ENCODE measurements at places on chromosomes 2 and 18.

GRCh38 chr2:30956995-30957394 lies 149.7 kb upstream of the CAPN13 start:
- DNase-seq = no peak

DNA sequence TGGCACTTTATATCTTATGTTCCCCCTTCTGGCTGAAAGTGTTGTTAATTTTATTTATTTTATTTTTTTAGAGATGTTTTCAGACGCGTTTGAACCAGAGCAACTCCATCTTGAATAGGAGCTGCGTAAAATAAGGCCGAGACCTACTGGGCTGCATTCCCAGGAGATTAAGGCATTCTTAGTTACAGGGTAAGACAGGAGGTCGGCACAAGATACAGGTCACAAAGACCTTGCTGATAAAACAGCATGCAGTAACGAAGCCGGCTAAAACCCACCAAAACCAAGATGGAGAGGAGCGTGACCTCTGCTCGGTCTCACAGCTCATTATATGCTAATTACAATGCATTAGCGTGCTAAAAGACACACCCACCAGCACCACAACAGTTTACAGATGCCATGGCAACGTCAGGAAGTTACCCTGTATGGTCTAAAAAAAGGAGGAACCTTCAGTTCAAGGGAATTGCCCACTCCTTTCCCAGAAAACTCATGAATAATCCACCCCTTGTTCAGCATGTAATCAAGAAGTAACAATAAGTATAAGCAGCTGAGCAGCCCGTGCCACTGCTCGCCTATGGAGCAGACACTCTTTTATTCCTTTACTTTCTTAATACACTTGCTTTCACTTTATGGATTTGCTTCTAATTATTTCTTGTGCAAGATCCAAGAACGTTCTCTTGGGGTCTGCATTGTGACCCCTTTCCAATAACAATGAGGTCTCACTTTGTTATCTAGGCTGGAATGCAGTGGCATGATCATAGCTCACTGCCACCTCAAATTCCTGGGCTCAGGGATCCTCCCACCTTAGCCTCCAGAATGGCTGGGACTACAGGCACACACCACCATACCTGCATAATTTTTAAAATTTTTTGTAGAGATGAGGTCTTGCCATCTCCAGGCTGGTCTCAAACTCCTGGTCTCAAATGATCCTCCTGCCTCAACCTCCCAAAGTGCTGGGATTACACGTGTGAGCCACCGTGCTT lies 55.9 kb downstream of the CACNB4 start:
- DNase-seq = no peak

- no peak for DNase-seq
Measured at GRCh38 chr2:104876606-104877570, 23.0 kb downstream of the POU3F3 start.

DNA sequence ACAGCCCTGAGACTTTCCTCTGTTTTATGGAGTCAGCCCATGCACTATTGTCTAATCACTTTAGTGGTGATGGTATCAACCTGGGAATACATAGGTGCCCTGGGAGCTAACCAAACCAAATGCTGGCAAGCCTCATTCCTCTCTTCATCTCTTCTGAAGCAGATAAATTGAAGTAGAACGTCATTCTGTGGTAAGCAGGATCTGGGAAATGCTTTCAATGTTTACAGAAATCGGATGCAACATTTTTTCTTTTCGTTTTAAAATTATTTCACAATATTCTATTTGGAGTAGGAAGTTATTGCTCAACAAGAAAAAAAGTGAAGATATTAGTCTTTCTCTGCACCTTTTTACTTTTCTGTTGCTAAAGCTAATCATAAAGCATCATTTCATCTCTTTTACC lies 114.2 kb downstream of the RBMS1 start:
- DNase-seq = no peak

- DNase-seq = peak; percentile 95
Measured at GRCh38 chr2:234983011-234983726, 31.4 kb downstream of the SH3BP4 start.

- peak; percentile 52 for DNase-seq
Measured at GRCh38 chr2:58427572-58428095, 186.5 kb upstream of the FANCL start.

DNA sequence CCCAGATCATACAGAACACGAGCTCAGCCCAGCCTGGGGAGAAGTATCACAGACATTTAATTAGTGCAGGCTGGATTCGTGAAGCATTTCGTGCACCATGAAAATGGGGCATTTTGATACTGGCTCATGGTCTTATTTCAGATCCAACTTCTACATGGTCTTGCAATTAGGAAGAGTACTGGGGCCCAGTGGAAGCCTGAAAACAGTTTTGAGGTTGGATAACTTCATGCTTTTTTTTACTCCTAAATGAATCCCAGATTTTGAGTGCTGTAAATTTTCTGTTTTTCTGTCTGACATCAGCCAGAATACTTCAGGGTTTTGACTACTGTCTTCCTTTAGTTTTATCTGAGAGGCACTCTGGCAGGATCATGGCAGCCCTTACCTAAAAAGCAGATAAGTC lies 160.1 kb downstream of the GFPT1 start:
- DNase-seq = no peak

DNA sequence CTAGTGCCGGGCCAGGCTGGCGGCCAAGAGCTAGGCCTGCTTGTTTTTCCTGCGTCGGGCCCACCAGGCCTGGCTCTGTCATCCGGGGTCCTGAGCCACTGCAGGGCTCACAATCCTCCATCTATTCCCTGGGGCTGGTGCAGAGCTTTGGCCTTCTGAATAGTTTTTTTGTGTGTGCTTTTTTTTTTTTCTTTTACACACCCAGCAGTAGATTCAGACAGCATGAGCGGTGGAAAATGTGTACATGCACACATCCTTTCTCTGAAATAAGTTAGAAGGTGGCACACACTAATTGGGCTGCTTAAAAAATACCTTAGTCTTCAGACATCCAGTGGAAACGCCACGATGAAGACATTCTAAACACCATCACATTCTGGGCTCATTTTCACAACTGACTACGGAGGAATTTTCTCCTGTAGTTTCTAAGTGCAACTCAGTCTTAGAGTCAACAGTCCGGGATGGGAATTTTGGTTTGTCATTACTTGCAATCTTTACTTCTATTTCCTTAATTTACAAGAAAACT lies 6.1 kb downstream of the ZFP36L2 start:
- DNase-seq = no peak

GRCh38 chr2:16700551-16701259 lies 35.1 kb upstream of the CYRIA start:
- no peak for DNase-seq
